ENCODE measurements at places on chromosomes 12 and 14.

GRCh38 chr12:83827193-83827592 is 1085.4 kb downstream of the SLC6A15 start:
- DNase-seq: no peak

DNA sequence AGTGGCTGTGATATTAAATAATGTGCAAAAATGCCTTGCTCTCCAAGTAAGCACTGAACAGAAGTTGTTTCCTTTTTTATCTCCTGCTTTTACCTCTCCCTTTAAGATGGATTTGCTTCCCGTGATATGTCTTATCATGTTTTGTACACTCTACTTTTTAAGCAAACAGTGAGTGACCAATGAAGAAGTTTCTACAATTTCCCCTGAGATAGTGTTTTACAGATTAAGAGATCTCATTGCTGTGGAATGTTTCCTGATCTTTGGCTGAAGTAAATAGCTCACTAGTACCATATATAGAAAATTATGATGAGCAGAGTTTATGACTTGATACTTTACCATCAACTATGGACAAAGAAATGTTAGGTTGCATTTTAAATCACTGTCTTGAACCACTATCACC is 184.8 kb upstream of the PDE3A start:
- no peak for DNase-seq

GRCh38 chr12:100302081-100302480 is 35.1 kb downstream of the SCYL2 start:
- DNase-seq: no peak

GRCh38 chr12:110670161-110670701 is 18.7 kb downstream of the HVCN1 start:
- DNase-seq: no peak

All from endothelial cell (in vitro differentiated cells).